ENCODE measurements at places on chromosomes 11 and 22. TPM values are rescaled to one million over a fixed set of nuclear protein-coding genes. Genes with fewer than 3 reads are reported as not detected.

GRCh38 chr11:3944198-3944597 is 88.7 kb downstream of the STIM1 start:
- DNase-seq: peak; percentile 57

DNA sequence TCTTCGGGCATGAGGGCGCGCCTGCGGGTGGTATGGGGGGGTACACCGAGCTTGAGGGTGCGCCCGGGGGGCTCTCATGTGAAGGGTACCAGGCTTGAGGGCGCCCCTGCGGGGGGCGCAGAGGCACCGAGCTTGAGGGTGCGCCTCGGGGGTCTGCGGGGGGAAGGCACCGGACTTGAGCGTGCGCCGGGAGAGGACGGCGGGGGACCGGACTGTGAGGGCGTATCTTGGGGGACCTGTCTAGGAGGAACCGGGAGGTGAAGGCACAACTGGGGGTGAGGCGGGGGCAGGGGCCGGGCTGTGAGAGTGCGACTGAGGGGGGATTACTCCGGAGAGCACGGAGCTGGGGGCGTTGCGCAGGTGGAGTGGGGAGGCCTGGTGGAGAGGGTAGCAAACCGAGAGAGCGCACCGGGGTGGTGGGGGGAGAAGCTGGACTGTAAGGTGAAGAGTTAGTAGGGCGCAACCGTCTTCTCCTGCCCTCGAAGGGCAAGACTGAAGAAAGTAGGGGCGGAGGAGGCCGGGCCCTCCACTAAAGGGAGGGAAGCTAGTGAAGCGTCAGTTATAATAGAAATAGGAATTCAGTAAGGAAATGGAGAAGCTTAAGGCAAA is 1.1 kb upstream of the DDX6 start:
- no peak for DNase-seq

GRCh38 chr11:1075341-1075911 is 752 bp downstream of the MUC2 start:
- DNase-seq: no peak

- no peak for DNase-seq
These were observed 35.6 kb downstream of the MYH9 start for GRCh38 chr22:36351921-36352802.

GRCh38 chr22:37054056-37054395 is 2.5 kb downstream of the KCTD17 start:
- DNase-seq: no peak

DNA sequence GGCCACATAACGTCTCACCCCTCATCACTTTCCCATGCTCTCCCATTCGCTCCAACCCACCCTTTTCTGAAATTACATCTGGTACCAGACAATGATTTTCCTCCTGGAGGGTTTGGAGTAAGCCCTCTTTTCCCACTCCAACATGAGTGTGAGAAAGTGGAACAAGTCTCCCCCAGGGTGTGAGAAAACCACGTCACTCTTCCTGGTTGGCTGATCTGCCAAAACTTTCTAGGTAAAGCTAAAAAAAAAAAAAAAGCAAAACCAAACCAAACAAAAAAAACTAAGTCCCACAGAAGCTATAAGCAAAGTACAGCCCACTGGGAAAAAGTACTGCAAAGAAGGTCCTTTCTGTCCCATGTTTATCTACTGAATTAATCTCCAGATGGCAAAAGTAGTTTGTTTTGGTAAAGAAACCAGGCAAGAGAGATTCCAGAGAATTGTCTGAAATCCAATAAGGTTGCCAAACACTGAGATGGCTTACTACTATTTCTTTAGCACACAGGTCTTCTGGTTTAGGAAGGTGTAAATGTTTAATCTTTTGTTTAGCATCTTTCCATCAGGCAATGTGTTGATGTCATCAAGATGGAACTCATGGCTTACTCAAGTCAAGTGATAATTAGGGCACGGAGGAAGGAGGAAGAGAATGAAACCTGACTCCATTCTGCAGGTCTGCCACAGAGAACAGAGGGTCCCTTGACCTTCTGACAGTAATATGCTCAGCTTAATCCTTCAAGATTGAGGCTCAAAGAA is 395.6 kb downstream of the LARGE1 start:
- DNase-seq: no peak

DNA sequence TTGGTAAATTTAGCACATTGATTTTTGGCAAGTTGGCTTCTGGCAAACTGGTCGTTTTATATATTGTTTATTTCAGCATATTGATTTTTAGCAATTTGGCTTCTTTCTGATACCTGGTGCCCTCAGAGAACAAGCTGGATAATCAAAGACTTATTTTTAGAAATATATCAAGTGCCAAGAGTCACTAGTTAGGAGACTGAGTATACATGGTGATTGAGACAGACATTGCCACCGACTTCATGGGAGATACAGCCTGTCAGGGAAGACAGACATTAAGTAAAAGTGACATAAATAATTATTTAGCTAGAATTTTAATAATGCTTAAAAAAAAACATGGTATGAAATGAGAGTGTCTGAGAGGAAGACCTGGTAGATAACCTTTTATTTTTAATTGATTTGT is 242.3 kb upstream of the MTNR1B start:
- DNase-seq: no peak

GRCh38 chr11:2975594-2975993 is 16.5 kb downstream of the NAP1L4 start:
- DNase-seq: peak; percentile 32

GRCh38 chr11:122578171-122578825 is 77.2 kb upstream of the UBASH3B start:
- DNase-seq: no peak

GRCh38 chr11:111260811-111261210 is 15.3 kb downstream of the POU2AF2 start:
- no peak for DNase-seq

- DNase-seq: no peak
These were observed 100.4 kb upstream of the SERPIND1 start for GRCh38 chr22:20673295-20674195.

DNA sequence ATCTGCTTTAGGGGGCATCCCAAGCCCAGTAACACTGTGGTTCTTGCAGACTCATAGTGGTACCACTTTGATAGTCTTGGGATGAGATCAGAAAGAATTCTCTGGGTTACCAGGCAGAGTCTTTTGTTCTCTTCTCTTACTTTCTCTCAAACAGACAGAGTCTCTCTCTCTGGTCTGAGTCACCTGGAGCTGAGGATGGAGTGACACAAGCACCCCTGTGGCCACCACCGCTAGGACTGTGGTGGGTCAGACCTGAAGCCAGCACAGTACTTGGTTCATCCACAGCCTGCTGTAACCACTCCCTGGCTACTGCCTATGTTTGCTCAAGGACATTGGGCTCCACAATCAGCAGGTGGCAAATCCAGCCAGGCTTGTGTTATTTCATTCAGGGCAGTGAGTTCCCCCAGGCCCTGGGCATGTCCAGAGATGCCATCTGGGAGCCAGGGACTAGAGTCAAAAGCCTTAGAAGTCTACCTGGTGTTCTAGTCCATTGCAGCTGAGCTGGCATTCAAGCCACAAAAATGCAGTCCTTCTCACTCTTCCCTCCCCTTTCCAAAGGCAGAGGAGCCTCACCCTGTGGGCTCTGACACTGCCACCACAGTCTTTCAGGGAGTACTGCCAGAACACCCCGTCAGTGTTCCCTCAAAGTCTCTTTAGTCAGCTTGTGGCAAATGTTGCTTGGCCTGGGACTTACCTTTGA is 29.9 kb downstream of the ENDOD1 start:
- DNase-seq: no peak

DNA sequence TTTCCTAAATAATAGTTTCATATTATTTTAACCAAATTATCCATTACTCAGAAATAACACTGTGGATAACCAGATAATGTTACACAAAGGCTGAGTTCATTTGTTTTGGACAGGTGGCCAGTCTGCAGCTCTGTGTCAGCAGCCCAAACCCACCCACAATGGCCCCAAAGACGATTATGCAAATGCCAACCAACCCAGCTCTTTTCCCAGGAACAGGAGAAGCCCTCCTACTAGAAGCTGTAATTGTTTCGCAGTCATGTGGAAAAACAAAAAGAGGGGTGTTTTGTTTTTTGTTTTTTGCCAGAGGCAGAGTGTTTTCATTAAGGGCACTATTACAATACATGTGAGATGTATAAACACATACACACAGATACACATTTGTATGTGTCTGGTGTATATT is 102.1 kb downstream of the FCHSD2 start:
- DNase-seq: no peak

DNA sequence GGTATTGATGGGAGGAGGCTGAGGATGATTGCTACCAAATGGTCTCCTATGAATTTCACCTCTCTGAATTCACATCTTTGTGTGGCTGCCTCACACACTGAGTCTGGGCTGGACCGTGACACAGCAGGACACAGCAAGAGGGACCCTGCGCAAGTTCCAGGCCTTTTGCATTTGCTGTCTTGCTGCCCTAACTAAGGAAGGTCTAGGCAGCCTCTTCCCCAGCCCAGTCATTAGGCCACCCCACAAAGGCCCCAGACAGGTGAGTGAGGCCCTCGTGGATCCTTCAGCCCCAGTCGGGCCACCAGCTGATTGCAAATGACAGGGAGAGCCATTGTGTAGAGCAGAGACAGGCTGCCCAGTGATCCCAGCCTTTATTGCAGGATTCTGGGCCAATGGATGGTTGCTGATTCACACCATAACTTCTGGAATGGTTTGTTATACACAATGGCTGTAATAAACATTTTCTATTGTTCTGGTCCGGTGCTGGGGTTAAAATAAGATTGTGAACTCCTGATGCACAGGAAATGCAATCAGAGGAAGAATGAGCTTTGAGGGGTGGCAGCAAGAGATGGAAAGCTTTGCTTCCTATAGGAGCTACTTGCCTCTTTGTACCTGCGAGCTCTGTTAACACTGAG is 28.5 kb upstream of the CSNK2A3 start:
- peak; percentile 2 for DNase-seq

GRCh38 chr11:67406420-67406968 is 2.6 kb downstream of the TBC1D10C start:
- DNase-seq: no peak

GRCh38 chr22:42716221-42716620 is 4.4 kb downstream of the A4GALT start:
- DNase-seq: no peak

DNA sequence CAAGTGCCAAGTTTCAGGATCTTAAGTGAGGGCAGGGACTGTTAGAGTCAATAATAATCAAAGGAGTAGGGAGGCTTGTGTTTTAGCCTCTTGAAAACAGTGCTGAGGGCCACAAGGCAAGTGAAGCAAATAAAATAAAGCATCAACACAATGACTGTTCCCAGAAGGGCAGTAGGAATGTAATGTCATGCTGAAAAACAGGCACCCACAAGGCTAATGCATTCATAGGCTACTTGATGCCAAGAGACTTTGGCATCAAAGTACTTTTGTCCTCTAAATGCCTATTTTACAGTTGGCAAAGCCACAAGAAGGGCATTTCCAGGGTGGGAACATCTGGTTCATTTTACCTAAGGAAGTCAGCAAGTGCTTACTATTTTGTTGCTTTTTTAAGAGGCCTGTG is 22.9 kb downstream of the RAB39A start:
- DNase-seq: no peak

GRCh38 chr11:33719587-33719986 is 16.6 kb downstream of the CD59 start:
- DNase-seq: no peak

DNA sequence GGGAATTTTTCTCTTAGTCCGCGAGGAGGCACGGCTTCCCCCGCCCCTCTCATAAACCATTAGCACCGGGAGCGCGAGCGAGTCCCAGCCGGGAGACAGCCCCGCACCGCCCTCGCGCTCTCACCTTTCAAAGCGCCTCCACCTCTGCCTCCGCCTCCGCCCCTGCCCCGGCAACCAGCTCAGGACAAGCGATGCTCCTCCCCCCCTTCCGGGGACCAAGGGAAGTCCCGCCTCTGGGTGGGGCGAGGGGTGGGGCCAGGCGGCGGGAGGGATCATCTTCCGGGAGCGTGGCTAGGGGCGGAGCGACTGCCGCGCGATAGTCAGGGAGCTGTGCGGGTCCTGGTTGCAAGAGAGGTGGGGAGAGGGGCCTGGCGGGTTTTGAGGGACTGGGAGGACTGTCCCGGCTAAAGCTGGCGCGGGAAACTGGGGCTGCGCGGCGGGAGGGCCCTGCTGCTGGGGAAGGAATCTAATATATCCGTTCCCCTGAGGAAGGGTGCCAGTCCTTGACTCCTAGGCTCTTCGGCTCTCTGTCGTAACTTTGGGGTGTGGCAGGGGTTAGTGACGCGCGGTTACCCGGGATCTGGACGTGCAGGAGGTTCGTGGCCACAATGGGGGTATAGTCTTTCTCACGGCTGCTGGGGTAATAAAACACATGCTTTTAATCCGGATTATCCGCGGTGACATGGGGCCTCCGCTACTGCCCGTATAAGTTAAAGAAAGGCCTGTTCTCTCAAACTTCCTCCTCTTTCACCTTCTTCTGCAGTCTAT is at the start of the genes CCDC82 and JRKL:
Gene CCDC82, minus strand, starts transcription at position 193 of the 768 bp plus-strand sequence. CDS start 5,165 bp downstream, outside the sequence.
Gene JRKL, plus strand, starts transcription at position 294 of the 768 bp plus-strand sequence. CDS start 637 bp downstream, outside the sequence.
- peak; percentile 88 for DNase-seq

GRCh38 chr11:73394416-73395296 is 18.5 kb downstream of the RELT start:
- DNase-seq: no peak

DNA sequence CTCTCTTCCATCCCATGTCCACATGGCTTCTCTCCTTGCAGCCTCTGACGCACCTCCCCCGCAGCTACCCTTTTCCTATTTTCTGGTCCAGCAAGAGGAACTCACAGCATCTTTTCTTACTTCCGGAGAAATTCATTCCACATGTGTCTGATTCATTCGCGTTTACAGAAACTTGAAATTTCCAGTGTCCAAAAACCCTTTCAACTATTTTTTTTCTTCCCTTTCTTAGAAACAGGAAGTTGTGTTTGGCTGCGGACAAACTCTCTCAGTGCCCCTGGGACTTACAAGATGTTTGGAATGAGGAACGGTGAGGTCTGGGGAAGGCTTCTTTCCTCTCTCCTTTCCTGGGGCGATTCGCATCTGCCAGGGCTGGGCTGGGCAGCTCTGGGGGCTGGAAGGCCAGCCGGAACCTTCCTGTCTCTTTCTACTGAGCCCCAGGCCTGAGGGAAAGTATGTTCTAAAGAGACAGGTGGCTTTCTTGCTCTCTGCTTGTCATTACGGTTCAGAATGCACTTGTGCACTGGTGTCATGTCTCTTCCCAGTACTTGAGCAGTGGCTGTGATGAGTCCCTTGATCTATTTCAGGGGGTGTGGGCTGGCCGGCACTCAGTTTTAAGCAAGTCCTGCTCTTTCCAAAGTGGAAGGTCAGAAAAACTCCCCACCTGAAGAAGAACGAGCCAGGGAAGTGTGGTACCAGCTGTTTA is 27.5 kb downstream of the ADAMTS8 start:
- peak; percentile 97 for DNase-seq

DNA sequence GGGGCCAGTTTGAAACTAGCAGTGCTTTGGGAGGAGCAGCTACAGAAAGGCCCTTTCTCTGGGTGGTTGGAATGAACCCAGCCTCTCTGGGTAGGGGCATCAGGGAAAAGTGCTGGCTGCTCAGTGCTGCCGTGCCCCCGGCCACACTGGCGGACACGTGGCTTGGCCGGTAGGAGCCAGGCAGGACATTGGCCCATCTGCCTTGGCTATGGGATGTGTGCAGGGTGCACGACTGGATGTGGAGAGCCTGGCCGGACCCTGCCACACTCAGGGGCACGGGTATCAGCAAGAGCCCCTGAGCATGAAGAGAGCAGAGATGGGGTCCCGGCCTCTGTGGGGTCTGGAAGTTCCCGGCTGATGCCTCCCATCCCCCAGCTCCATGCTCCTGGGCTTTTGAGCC is 46.6 kb downstream of the TPCN2 start:
- DNase-seq: no peak

Gene FOLR2
- total RNA-seq: not detected

Gene CEP126
- total RNA-seq: 3.9 TPM

Gene PTPN5
- total RNA-seq: not detected

Gene CBX7
- 8.0 TPM for total RNA-seq

Gene NAT10
- total RNA-seq: 29.3 TPM

Gene SEC14L2
- total RNA-seq: 5.8 TPM

Gene VWCE
- total RNA-seq: 13.9 TPM

Gene LUZP2
- total RNA-seq: 0.74 TPM

Gene ZBTB44
- total RNA-seq: 45.8 TPM

Gene INPPL1
- 27.9 TPM for total RNA-seq

Data from fibroblast of the aortic adventitia (primary cell).